ENCODE measurements at places on chromosomes 11 and 22.

GRCh38 chr11:72989727-72990126 lies 152.4 kb downstream of the FCHSD2 start:
- DNase-seq, result no peak

GRCh38 chr22:25997886-25998775 lies 171.1 kb upstream of the SEZ6L start:
- no peak for DNase-seq

DNA sequence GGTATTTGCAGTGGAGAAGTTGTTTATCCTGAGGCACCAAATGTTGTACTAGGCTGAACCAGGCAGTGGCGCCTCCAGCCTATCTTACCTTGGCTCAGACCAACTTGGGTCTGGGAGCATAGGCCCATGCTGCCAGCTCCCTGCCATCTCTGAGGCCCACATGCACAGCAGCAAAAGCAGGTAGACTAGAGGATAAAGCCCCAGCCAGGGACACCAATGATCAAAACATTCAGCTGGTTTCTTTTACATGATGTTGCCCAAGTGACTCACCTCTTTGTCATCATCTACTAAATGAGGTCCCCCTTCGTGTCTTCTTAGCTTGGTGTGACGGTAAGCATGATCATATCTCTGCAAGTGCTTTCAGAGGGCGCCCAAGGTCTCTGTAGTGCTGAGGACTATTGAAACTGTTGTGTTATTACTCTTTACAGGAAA lies 112.1 kb upstream of the DRD2 start:
- no peak for DNase-seq

GRCh38 chr22:29073618-29074275 lies 912 bp downstream of the KREMEN1 start:
- no peak for DNase-seq

DNA sequence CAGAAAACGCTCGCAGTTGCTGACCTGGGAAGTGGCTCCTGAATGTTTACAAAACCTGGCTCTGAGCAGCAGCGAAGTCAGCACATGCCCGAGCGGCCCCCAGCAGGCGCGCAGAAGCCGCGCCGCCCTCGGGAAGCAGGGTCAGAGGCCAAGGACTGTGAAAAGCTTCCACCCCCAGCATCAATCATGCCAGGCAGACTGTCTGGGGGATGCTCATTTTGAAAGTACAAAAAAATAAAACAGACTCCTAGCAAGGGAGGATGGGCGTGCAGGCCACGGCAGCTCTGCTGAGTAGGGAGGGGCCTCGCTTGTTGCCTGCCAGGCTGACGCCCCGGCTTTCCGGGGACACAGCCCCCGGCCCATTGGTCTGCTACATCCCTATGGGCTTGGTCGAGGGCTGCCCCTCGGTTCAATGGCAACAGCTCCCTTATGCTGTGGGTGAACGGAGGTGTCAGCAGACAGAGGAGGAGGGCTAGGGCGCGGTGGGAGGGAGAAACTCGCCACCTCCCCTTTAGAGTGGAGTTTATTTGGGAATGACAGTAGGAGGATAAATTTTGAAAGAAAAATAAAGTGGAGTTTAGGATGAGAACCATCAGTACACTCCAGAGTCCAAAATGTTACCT lies 37.7 kb upstream of the GNB1L start:
- no peak for DNase-seq

- DNase-seq, result peak; percentile 56
Observed at GRCh38 chr11:124195189-124195734, 12.1 kb downstream of the OR10D3 start.

DNA sequence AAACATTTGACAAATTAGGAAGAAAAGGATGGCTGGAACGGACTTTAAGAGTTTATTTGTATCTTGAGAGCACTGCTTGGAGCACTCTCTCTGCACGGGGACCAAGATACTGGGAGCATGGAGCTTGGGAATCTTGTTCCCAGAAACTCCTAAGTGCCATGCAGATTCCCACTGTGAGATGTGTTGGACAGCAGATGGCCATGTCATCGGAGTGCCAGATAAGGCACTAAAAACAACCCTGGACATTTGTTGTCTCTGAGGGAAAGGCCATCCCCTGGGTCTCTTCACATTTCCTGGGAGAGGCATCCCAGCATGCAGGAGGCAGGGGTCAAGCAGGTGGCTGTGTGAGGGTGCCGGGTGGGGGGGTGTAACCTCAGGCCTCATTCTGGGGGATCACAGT lies 2.9 kb downstream of the KIRREL3 start:
- DNase-seq, result no peak

DNA sequence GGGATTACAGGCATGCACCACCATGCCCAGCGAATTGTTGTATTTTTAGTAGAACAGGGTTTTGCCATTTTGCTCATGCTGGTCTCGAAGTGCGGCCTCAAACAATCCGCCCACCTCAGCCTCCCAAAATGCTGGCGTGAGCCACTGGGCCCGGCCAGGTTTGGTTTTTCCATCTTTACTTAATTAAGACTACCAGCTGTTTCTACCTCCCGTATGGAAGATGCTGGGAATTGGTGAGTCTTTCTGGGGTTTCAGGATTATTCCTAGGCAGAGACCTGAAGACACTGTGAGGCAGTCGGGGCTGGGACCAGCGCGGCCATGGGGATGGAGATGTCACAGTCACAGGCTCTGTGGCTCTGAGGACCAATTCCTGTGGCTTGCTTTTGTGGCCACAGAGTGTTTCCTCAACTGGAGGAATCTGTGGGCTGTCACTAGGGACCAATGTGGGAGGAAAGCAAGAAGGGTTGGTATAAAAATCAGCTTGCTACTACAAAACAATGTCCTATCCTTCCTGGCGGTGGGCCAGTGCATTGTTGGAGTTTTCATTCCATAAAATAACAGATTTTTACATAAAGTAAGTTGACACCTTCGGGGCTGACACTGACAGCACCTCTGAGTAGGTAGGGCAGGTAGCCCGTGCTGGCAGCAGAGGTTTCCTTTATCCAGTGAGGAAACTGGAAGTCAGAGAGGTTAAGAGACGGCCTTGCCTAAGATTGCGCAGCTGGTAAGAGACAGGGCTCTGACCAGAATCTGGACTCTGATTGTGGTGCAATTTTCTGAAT lies 8.4 kb upstream of the FTH1 start:
- DNase-seq, result no peak

DNA sequence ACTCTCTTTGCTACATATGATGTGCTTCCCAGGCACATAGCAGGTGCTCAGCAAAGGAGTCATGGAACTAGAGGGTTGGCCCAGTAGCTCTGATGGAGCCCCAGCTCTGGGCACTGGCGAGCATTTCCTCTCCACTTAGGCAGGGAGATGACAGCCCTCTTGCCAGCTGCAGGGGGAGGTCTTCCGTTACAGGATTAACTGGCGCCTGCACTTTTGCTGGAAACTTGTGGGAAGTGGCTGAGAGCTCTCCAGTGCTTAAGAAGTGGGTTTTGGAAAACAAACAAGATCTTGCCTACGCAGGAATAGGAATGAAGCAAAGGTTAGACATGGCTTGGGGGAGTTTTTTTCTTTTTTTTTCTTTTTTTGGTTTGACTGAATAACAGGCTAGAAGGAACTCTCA lies 75.5 kb downstream of the MICAL2 start:
- DNase-seq, result no peak

DNA sequence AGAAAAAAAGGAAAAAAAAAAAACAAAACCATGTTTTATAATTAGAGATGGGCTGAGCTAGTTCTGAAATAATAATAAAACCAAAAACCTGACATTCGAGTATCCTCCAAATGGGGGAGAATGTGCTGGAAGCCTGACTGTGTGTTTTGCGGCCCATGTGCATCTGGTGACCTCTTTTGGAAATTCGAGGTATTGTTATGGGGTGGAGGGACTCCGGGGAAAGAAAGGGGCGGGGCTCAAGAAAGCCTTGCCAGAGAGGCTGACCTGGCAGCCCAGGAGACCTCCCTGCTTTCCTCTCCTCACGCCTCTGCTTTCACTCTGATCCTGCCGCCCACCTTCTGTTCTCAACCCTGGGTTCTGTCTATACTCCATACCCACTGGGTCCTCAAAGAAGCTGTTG lies 72.9 kb downstream of the CTTN start:
- peak; percentile 66 for DNase-seq

GRCh38 chr11:26191193-26191592 lies 140.7 kb upstream of the ANO3 start:
- no peak for DNase-seq

DNA sequence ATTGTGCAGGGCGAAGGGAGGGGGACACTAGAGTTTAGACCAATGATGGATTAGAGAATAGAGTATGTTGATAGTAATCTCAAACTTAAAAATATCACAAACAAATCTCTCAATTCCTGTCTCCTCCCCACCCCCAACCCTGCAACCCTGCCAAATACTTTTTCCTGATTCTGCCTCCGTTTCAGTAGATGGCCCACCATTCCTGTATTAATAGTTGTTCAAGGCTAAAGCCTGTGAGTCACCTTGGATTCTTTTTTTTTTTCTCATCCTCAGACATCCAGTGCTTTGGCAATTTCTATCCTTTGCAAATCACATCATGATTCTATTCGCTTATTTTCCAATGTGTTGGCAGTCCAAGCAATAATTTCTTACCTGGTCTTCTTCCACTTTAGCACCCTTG lies 207.9 kb downstream of the DYNC2H1 start:
- DNase-seq, result no peak

- no peak for DNase-seq
Observed at GRCh38 chr11:115282923-115283322, 221.3 kb downstream of the CADM1 start.

DNA sequence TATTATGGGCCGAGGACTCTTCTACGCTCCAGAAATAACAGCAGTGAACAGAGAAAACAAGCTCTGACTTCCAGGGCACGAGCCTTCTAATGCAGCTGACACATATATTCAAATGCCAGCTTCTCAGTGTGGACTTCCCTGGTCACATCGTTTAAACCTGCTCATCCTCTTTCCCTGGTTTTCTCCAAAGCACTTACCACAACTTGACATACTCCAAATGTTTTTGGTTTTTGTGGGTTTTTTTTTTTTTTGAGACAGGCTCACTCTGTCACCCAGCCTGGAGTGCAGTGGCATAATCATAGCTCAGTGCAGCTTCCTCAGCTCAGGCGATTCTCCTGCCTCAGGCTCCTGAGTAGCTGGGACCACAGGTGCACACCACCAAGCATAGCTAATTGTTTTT lies 105.5 kb downstream of the MICAL3 start:
- DNase-seq, result no peak
